T-helper 9 cell (primary cell): ENCODE measurements at places on chromosomes 2 and 18.
A peak's percentile ranks its signal among the peaks of the same experiment; 100 is the strongest.

DNA sequence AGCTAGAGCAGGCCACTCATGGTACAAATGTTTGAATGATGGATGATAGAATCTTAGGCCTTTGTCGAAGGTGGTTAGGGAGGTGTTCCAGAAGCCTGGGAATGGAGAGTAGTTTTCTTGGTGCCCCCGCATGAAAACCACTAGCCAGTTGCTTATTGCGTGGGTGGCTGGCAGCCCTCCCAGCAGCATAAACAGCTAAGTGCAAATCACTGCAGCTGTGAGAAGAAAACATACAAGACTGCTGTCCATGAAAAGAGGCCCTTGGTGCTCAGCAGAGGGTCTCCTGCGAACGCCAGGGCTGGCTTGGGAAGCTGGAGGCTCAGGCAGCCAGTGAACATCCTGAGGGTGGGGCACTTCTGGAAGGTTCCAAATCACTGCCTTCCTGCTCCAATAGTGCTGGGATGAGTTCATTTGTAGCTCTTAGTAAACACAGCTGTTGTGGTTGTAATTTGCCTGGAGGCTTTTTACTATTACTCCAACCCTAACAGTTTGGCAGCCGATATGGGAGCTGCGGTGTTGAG lies 118.8 kb downstream of the MGAT5 start:
- DNase-seq: no peak

DNA sequence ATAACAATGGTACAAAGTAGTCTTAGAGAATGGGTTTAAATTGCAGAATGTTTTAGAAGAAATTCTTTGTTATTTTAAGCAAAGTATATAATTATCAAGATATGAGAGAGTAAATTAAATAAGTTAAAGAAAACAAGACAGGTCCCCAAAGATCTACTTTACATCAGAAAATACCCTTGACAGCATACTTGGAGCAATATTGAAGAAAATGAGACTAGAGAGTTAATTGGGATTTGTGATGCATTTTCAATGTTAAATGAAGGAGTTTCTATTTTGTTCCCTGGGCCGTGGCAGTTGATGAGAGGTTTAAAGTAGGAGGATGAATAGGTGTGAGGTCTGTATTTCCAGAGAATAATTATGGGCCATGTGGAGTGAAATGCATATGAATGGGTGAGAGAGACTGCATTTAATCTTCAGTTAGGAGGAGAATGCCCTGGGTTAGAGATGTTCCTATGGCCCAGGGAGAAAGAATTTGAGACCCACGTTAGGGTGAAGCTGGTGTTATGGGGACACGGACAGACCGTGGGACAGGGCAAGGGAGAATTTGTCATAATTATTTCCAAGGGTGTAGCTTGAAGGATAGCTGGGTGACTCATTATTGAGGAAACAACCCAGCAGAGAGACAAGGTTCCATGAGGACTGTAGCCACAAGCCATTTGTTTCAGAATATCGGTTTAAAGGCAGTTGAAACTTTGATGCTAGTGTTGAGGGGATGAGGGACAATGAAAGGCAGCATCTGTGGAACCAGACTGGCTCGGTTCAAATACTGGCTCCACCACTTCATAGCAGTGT lies 22.7 kb downstream of the MGAT5 start:
- DNase-seq: no peak

DNA sequence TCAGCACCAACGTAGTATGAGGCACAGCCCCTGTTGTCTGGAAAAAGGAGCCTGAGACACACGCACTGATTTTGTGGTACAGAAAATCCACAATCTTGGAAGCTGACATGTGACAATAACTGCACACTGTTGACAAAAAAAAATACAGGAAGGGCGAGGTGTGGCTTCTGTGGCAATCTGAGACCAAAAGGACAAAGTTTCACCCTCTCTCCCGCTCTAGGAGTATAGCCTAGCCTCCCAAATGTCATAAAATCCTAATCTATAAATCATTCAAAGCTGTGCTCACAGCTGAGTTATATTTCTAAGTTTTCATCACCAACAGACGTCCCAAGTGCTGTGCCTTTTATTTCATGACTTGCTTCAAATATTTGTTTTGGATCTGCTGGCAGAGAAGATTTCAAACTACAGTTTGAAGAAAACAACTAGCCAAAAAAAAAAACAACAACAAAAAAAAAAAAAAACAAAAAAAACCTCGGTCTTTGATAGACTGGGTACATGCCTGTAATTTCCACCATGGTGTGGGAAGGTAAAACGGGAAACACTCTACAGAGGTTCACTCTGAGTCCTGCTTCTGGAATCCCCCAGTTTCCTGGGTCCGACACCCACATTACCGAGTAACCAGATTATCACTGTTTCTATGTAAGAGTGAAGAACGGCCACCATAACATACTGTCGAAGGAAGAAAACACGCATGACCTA lies 61.0 kb downstream of the C2orf76 start:
- no peak for DNase-seq

DNA sequence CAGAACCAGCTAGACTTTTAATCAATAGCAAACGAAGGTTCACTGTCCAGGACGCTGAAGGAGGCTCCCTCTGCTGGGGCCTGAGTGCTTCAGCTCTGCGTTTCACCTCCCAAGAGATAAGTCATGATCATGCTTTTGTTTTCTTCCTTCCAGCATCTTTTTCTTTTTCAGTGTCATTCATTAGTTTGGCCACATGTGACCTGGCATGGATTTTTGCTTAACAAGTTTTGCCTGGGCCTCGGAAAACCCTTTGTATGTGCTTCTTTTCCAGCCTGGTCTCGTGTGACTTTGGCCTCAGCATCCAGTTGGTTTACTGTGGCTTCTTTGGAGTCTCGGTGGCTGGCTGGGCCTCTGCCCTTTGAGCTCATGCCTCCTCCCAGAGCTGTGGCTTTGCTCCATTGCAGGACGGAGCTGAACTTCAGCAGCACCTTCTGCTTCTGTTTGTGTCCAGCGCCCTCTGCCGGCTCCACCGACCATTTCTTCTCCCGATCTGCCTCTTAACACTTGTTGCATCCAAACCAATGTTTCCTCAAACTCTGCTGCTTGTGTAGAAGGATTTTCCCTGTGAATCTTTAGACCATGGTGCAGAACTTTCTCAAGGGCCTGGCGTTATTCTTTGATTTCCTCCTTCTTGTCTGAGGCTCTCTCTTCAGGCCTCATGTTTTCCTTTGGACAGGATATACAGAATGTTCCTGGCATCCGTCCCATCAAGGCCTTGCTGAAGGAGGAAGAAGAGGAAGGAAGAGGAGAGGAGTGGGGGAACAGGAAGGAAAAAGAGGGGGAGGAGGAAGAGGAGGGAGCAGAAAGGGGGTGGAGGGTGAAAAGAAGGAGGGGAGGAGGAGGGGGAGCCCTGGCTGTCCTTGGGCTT lies 23.6 kb upstream of the HES6 start:
- DNase-seq: peak; percentile 65

DNA sequence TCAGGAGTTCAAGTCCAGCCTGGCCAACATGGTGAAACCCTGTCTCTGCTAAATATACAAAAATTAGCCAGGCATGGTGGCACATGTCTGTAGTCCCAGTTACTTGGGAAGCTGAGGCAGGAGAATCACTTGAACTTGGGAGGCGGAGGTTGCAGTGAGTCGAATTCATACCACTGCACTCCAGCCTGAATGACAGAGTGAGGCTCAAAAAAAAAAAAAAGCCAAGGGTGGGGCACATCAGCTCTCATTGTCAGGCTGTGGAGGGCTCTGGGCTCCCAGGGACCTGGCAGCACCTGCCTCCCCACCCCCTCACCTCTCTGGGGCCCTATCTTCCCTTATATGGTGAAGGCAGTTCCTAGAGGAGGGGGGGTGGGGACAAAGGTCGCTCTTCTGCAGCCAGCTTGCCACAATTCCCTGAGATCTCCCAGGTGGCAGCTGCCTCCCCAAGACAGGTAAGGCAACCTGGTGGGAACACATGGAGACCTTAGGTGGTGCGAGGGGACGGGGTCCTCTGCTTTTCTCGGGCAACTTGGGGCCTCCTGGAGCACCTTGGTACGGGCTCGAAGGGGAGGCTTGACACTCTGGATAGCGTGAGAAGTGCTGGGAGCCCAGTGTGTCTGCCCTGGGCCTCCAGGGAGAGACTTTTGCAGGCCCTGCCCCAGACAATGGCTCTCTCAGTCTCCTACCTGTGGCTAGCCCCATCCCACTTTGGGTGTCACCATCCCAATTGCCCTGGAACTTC lies at the start of gene VIL1:
Gene VIL1, plus strand, starts transcription at position 407 of the 742 bp plus-strand sequence. CDS start 4,656 bp downstream, outside the sequence.
- no peak for DNase-seq

DNA sequence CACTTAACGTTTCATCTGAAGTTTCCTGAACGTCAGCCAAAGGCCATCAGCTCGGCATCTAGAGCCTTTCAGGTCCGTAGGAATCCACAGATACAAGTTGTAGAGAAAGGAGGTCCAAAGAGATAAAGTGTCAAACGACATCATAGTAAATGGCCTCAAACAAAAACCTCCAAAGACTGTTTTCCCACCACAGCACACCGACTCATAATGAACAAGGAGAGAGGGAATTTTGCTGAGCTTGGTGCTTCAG lies 150.3 kb downstream of the PXDN start:
- no peak for DNase-seq

GRCh38 chr2:169002161-169002738 lies 28.9 kb downstream of the ABCB11 start:
- no peak for DNase-seq

GRCh38 chr2:213980883-213981282 lies 430.0 kb upstream of the VWC2L start:
- no peak for DNase-seq

DNA sequence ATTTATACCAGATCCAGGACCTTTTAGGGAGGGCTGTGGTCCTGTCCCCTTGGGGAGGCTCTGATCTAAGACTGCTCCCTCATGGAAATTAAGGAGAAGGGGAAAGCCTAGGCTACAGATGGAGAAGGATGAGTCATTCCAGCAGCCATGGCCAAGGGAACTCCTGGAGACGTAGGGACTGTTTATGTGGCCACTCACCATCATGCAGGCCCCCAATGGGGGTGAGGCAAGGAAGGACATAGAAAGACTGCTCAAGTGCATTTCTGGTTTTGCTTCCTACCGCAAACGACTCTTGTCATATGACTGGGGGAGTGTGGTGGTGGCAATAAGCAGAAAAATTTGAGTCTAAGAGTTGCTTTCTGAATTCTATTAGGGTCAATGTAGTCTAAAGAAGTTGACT lies 54.0 kb upstream of the CYP1B1 start:
- DNase-seq: no peak

DNA sequence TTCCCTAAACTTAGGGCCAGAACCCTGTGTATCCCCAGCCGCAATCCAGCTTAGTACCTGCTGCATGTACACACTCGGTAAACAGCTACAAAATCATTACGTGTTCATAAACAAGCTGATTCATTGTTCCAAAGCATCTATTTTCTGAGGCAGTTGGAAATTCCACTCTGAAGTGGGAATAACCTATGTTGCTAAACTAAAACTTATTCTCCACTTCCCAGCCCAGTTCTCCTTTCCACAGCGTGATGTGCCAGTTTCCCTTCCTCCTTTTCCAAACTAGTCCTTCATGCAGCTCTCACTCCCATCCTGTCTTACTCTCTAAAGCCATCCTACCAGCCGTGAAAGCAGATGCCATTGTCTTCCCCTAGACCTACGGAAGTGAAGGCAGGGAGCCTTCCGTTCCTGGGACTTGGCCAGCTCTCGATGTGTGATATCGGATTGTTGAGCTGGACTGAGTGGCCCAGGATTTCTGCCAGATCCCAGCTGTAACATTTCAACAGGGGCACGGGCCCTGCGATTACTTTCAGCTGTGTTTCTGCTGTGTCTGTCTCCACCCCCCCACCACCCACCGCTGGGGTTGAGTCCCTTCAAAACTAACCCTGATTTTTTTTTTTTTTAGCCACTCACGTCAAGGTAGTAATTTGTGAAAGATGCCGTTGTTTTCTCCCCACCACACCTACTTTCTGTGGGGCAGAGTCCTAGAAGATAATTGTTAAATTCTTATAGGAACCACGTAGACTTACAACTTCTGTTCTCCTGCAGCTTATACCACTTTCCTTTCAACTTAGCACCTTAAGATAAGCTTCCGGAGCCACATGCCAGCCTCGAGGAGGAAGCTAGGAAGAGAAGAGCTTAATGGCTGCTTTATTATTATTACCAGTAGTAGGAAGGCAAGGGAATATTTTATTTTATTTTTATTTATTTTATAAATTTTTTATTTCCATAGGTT lies 100.9 kb downstream of the CRIM1 start:
- DNase-seq: no peak
